ENCODE measurements at places on chromosomes 7 and 10. TPM values are rescaled to one million over a fixed set of nuclear protein-coding genes. Genes with fewer than 3 reads are reported as not detected.

Gene DENND10
- 10.4 TPM for total RNA-seq

Gene FRMPD2
- total RNA-seq: 0.44 TPM

Gene FHIP2A
- total RNA-seq: 6.4 TPM

Gene NPSR1
- total RNA-seq: not detected

Gene VWA2
- total RNA-seq: not detected

Gene SPDYE2
- total RNA-seq: not detected

Gene CLDN3
- total RNA-seq: not detected

Gene CFAP69
- 2.3 TPM for total RNA-seq

Gene NACAD
- total RNA-seq: 0.02 TPM

Gene SFRP4
- total RNA-seq: not detected

Gene PRSS1
- 6.6 TPM for total RNA-seq

Gene NOS3
- 124 TPM for total RNA-seq

Gene FFAR4
- total RNA-seq: not detected

Gene C10orf62
- total RNA-seq: not detected

Gene TMED4
- total RNA-seq: 44.6 TPM

Gene CHST3
- 0.38 TPM for total RNA-seq

Data from K562 (cell line).